ENCODE measurements at places on chromosomes 5 and 9.

- no peak for DNase-seq
Measured at GRCh38 chr5:1270933-1271914, 23.6 kb downstream of the TERT start.

- DNase-seq = no peak
Measured at GRCh38 chr9:128045831-128046230, 21.3 kb downstream of the NAIF1 start.

- DNase-seq = no peak
Measured at GRCh38 chr9:12640016-12640587, 53.1 kb upstream of the TYRP1 start.

- no peak for DNase-seq
Measured at GRCh38 chr5:142262683-142263082, 62.1 kb downstream of the SPRY4 start.
